T-helper 2 cell treated with Interferon-gamma antibody and Interleukin-4, amounts not matched to agents 100 ng/mL and 5 ng/mL, for 36 hours (primary cell): ENCODE measurements at places on chromosomes 1 and 21. TPM values are rescaled to one million over a fixed set of nuclear protein-coding genes. Genes with fewer than 3 reads are reported as not detected.

The G0S2 gene
- 0.89 and 1.6 TPM in 2 replicates for total RNA-seq

The CCDC27 gene
- total RNA-seq = not detected in 2 replicates

The AVPR1B gene
- not detected in 2 replicates for total RNA-seq

The LPGAT1 gene
- total RNA-seq = 83.6 and 87.5 TPM in 2 replicates

The OPN3 gene
- 12.4 and 13.6 TPM in 2 replicates for total RNA-seq

The LEFTY1 gene
- not detected in 2 replicates for total RNA-seq

The PBX1 gene
- total RNA-seq = not detected in 2 replicates

The C4BPA gene
- total RNA-seq = not detected in 2 replicates

The PRKAA2 gene
- total RNA-seq = not detected in 2 replicates

The TIE1 gene
- 0.14 and 0.27 TPM in 2 replicates for total RNA-seq

The AADACL3 gene
- total RNA-seq = not detected in 2 replicates

The HS2ST1 gene
- total RNA-seq = 17.1 and 18.7 TPM in 2 replicates

The EFCAB7 gene
- total RNA-seq = 7.6 and 9.2 TPM in 2 replicates

The GPR25 gene
- not detected in 2 replicates for total RNA-seq

The SEMA4A gene
- total RNA-seq = 10.5 and 12.4 TPM in 2 replicates

The LMX1A gene
- total RNA-seq = not detected in 2 replicates

The TMEM59 gene
- 148 and 154 TPM in 2 replicates for total RNA-seq

The ECM1 gene
- total RNA-seq = 1.2 and 1.6 TPM in 2 replicates

The C8B gene
- total RNA-seq = not detected in 2 replicates

The CRYZL1 gene
- 31.1 and 33.2 TPM in 2 replicates for total RNA-seq

The SNX7 gene
- not detected in 2 replicates for total RNA-seq

The NTRK1 gene
- 12.7 and 13.4 TPM in 2 replicates for total RNA-seq

The SPRR5 gene
- total RNA-seq = not detected in 2 replicates

The SPRR2A gene
- total RNA-seq = not detected in 2 replicates

The SPRR2B gene
- not detected in 2 replicates for total RNA-seq
